ENCODE measurements at places on chromosomes 3 and 15.

DNA sequence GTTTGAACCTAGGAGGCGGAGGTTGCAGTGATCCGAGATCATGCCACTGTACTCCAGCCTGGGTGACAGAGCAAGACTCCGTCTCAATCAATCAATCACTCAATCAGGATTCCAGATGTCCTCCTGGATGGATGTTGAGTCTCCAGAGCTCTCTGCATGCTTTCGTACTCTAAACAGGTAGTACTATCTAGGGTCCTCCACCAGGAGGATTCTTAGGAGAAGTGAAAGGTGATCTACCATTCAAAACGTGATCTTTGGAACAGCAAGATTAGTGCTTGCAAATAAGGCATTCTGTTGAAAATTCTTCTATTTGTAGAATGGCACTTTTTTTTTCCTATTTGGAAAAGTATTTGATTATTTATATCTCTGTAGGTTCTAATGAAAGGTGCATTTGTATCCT is 34.3 kb downstream of the CNOT10 start:
- DNase-seq: no peak

GRCh38 chr3:26104851-26105251 is 315.0 kb downstream of the OXSM start:
- no peak for DNase-seq

- no peak for DNase-seq
Measured at GRCh38 chr3:119588112-119588511, 8.8 kb downstream of the ADPRH start.

- no peak for DNase-seq
Measured at GRCh38 chr3:89957451-89957850, 850.0 kb downstream of the EPHA3 start.

DNA sequence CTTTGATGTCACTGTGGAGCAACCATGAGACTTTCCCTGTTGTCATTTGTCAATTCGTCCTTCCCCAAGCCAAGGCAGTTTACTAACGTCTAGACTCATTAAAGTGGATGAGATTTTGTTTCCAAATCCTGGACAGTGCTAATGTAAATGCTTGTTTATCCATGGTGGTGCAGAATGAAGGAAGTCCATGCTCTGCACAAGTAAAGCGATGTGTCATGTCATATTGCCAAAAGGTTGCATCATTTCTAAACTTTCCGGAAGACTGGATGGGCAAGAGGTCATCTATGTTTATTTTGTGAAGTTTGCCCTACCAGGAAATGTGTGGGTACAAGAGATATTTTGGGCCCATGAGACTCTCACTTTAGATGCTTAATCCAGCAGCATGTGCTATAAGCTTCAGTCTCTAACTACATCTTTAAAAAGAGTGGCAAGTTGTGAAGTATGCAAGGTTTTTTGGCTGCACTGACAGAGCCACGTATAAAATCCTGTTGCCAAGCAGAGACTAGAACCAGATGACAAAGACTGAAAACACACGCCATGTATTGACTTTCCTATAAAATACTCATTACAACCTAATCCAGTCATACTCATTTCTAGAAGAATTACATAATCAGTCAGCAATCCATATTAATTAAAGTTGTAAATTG is 72.1 kb upstream of the FNDC3B start:
- no peak for DNase-seq

DNA sequence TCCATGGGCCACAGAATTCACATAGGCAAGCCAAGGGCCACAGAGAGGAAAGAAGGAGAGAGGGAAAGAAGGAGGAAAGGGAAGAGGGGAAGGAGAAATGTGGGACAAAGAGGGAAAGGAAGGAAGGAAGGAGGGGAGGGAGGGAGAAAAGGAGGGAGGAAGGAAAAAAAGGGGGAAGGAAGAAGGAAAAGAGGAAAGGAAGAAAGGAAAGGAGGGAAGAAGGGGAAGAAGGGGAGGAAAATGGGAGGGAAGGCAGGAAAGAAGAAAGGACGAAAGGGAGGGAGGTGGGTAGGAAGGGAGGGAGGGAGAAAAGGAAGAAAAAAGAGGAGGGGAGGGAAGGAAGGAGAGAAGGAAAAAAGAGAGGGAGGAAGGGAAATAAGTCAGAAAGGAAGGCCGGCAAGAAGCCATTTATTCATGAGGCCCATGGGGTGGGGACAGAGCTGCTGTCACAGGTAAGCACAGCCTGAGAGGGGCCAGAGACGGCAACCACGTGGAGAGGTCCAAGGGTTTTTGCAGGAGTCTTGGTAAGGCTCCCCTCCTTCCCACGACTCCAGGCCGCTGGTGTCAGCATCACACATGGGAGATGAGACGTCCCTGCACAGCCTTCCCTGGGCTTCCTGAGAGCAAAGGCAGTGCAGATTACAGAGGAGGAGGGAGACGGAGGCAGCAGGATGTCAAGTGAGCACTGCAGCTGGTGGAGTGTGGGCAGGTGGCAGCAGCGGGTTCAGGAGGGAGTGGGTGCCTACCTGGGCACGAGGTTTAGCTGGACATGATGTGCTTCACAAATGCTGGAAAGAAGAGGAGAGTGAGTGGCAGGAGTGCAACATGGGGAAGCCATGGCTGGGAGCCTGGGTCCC is 5.5 kb downstream of the MYL3 start:
- DNase-seq: no peak

DNA sequence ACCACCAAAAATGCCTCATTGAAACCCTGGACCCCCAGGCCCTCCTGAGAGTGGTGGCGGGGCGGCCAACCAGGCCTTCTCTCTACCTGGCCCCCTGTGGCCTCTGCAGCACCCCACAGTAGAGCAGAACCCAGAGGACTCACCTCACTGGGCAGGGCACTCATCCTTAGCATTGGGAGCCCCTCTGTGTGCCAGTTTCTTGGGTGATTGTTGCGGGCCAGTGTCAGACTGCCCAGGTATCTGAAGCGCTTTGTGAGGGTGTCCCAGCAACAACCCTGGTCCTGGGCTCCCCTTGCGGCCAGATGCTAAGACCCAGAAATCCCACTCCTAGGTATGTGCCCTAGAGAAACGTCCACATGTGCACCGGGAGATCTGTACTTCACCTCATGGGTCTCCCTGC is 20.7 kb upstream of the MRPS22 start:
- DNase-seq: no peak

GRCh38 chr15:61750271-61751084 is 309.8 kb downstream of the VPS13C start:
- no peak for DNase-seq

GRCh38 chr3:167304077-167304476 is 76.0 kb downstream of the ZBBX start:
- no peak for DNase-seq

GRCh38 chr3:194961571-194961970 is 275.9 kb downstream of the FAM43A start:
- DNase-seq: no peak

DNA sequence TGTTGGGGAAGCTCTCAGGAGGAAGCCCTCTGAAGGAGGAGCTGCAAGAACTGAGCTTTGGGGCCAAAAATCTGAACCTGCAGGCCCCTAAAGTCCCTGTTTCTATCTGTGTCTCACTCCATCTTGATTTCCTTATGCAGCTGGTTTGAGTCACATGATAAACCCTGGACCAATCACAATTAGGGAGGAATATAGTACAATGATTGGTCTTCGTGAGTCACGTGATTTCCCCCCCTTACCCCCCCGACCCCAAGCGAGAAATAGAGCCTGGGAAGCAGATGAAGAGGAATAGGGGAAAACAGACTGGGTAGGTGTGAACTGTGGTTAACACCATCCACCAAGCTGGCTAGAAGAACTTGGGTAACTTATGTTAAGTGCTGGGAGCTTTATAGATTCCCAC is 12.9 kb downstream of the CRABP1 start:
- no peak for DNase-seq

DNA sequence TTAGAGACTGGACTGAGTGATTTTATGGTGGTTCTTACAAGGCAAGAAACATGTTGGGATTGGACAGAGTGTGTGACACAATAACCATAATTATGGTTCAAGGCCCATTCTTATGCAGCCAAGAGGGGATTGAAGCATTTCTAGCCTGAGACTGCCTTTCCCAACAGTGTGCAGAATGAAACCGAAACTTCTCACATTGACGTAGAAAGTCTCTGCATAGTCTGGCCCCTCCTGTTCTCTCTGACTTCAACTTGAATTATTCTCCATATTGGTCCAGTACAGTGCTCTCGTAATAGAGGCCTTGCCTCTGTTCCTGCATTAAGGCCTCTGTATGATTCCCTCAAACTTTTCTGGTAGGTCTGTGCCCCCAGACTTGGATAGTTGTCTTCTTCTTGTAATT is 138.3 kb downstream of the DIPK2A start:
- DNase-seq: no peak

DNA sequence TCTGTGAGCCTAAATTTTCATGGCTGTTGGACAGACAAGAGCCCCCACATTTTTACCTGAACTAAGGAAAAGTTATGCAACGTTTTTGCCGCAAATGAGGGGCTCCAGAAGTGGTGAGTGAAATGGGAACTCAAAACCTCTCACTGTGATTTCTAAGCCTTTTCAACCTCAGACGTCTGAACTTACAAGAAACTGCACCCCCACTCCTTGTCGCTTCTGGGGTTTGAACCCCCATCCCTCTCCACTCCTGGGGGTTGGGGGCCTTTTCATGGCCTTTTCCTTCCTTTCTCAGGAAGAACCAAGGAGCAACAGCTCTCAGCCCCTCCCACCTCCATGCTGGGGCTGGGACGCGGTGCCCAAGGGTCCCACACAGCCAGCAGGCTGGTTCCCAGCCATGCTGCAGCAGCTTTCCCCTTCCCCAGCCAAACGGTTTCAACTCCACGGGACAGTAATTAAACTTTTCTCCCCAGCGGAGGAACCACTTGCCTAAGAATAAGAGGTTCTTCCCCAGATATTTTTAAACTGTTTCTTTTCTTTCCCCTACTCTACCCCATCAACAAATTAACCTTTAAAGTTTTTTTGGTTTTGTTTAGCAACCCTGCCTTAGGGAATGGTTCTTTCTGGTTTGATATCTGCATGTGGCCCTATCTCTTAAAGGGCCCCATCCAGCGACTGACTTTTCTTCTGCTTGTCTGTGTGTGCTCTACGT is 387.6 kb upstream of the CBLB start:
- DNase-seq: no peak

DNA sequence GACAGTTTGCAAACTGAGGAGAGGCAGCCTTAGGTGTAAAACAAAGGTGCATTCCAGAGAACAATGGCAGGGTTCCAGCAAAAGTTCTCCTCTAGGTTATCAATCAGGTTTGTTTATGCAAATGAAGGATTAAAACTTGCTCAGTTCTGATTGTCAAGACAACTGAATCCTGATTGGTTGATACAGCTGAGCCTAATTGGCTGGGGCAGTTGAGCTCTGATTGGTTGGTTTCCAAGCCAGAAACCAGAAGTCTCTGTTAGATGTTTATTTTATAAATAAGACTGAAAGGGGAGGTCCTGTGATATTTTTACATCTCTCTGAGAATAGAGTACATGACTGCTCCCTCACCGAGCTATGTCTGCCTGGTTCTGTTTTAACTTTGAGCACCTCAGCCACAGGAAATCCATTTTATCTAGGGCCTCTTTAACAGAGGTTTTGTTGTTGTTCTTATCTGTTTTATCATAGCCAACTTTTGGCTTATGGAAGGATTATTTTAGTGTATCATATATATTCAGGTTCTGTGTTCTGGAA is 37.8 kb downstream of the PPM1L start:
- DNase-seq: no peak

DNA sequence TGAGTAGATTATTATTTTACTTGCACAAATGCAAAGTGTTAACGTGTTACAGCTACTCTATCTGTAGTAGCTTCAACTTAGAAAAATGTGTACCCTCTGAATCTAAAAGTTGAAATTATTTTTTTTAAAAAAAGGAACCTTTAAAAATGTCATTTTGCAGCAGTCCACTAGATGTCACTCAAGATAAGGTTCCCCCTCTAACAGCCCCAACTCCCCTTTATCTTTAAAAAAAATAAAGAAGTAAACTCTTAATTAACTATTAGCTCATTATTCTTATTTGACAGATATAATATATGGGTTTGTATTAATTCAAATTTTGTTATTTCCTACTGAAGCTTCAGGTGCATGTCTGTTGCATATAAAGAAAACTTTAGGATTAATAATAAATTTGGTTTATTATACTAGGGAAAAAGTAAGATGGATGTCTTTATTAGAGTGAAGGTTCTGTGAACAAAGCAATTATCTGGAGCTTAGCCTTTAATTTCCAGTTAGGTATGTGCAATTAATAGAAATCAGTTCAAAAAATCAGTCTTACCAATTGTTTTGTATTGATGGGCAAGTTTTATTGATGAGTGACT is 288.5 kb downstream of the VGLL3 start:
- DNase-seq: no peak

- DNase-seq: no peak
Measured at GRCh38 chr3:138398791-138399575, 35.4 kb upstream of the ESYT3 start.

DNA sequence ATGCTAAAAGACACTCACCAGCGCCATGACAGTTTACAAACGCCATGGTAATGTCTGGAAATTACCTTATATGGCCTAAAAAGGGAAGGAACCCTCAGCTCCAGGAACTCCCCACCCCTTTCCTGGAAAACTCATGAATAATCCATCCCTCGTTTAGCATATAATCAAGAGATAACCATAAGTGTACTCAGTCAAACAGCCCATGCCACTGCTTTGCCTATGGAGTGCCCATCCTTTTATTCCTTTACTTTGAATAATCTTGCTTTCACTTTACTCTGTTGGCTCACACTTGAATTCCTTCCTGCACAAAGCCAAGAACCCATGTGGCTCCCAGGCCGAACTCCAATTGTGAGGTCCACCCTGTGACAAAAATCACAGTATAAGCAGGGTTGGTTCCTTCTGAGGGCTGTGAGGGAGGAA is 19.1 kb upstream of the FSTL1 start:
- DNase-seq: no peak

DNA sequence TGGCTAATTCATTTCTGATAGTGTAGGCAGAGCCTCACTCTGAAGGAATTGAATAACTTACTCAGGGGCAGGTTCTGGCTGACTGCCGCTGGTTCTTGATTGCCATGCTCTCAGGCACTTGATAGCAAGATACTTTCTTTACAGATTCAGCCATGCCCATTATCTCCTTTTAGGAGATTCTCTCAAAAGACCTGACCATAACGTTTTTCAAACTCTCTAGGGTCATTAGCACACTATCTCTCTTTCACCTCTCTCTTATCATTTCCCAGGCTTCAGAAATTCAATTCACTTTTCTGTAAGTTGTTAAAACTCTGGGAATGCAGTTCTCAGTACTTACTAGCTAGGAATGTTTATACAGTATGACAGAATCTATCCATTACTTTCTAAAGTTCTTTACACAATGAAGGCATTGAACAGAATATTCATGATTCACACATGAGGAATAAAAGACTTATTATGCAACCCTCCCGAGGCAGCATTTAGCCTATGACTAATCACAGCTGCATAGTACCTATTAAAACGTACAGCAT is 850.3 kb upstream of the CADM2 start:
- DNase-seq: no peak

- DNase-seq: no peak
Measured at GRCh38 chr3:32340611-32341365, 50.9 kb upstream of the CMTM7 start.

GRCh38 chr15:78904599-78905358 is 32.1 kb downstream of the MORF4L1 start:
- DNase-seq: no peak

- DNase-seq: no peak
Measured at GRCh38 chr15:59818336-59818735, 129.2 kb upstream of the BNIP2 start.

All from stimulated activated CD4-positive, alpha-beta T cell treated with anti-CD3 and anti-CD28 coated beads, Interleukin-12 subunit alpha, Interleukin-12 subunit beta, amount 100 ng/mL, for 24 hours (primary cell).